ENCODE measurements at places on chromosomes 7 and 10. TPM values are rescaled to one million over a fixed set of nuclear protein-coding genes. Genes with fewer than 3 reads are reported as not detected.

DNA sequence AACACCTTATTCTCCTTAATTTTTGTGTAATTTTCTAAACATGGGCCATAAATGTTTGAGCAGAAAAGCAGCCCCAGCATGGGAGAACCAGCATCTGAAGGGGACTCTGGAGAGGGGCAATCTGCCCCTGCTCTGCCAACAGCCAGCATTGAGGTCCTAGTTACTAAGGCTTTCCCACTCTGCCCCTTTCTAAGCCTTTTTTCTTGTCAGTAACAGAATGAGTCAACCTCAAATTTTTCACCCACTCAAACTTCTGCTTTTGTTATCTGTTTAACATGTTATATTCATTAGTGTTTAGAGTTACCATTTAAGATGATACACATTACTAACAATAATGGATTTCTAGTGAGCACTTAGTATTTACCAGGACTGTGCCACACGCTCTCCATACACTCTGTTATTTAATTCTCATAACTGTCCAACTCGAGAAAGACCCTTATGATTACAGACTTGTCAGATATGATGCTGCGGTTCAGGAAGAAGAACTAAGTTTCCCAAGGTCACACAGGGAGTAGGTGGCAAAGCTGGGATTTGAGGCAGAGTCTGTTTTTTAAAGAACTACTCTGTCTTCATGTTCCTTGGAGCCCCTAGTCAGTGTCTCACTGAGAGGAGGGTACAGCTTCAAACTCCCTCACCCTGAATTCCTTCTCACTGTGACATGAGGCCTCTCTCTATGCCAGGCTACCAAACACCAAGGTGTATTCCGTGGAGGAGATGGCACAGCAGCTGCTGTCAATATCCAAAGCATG is 19.9 kb upstream of the GPAM start:
- H3K36me3 ChIP-seq: no peaks in the 10 kb centered on the region
- peaks cover 2% of the 10 kb centered on the region for H3K27me3 ChIP-seq
- H3K4me1 ChIP-seq: no peaks in the 10 kb centered on the region
- no peak overlapping the region for H3K27ac ChIP-seq
- DNase-seq: no peak

DNA sequence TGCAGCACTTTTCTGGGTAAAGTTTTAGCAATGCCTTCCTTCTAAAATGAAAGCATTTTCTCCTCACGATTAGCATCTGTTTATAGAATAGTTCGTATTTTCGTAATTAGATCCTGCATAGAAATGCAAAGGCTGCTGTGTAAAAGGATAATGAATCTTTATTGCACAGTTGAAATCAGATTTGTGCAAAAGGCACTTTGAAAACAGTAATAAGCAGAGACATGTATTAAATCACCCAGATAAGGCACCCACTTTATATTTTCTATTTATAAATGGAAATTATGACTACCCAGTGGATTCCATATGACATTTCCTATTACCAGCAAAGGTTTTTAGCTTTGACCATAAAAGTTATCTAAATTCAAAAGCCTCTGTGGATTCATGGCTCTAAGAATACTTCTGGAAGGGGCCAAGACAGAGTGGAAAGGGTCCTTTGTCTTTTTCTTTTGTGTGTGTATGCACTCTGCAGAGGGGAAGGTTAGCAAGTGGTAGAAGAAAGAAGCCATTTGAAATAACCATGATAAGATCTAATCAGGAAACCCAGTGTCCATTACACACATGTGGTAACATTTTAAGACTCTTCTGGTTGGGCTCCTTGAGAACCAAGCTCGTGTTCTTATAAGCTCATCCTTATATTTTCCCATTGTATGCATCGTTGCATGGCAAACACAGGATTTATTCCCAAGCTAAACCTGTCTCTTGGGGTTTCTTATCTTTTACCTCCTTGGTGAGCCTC is 612.1 kb downstream of the AUTS2 start:
- no peaks in the 10 kb centered on the region for H3K27me3 ChIP-seq
- no peak overlapping the region for H3K27ac ChIP-seq
- peaks cover 10% of the 10 kb centered on the region for H3K4me1 ChIP-seq
- H3K4me3 ChIP-seq: no peak overlapping the region
- no peak for DNase-seq

DNA sequence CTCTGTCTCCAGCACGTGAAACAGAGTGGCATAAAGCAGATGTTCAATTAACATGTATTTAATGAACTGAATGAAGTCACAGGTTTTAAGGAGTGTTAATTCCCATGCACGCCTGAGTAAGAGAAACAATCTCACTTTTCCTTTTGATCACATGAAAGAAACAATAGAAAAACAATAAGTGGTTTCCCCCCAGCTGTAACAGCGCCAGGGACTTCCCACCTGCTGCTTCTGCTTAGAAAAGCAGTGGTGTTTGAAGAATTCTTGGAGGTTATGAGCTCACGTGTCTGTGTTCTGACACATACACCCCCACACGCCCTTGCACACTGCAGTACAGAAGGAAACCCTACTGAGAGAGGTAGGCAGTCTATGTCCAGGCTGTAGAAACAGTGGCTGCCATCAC is 51.3 kb upstream of the FRMD4A start:
- no peaks in the 10 kb centered on the region for H3K27me3 ChIP-seq
- no peaks in the 10 kb centered on the region for H3K4me1 ChIP-seq
- H3K27ac ChIP-seq: no peak overlapping the region
- H3K4me3 ChIP-seq: no peak overlapping the region
- DNase-seq: no peak

DNA sequence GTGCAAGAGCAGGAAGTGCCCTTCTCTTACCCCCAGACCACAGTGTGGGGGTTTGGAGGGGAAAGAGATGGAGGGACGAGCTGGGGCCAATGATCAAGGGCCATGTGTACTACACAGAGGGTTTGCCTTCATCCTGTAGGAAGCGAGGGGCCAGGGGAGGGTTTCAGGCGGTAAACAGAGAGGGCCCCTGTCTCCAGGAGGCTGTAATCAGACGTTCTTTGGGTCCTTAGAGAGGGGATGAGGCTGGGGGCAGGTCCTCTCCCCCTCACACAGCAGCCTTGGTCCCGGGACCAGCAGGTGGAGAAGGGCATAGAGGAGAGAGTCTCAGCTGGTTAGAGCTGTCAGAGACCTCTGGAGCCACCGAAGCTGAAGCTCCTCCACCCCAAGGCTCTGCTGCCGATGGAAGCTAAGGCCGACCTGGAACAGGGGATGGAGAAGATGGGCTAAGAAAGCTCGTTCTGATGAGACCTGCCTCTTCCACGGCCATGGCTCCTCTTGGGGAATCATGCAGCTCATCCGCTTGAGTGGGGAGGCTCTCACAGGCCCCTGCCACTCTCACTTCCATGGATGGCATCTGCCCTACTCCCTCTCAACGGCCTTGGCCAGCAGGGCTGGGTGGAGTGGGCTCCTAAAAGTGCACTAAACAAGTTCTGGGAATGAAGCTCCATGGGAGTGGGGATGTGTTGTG is 3.5 kb downstream of the LOXL4 start:
- no peak overlapping the region for H3K27ac ChIP-seq
- H3K36me3 ChIP-seq: no peaks in the 10 kb centered on the region
- no peak overlapping the region for H3K4me3 ChIP-seq
- H3K4me1 ChIP-seq: peaks cover 21% of the 10 kb centered on the region

GRCh38 chr10:7477538-7478334 is 66.9 kb upstream of the SFMBT2 start:
- no peak overlapping the region for H3K27ac ChIP-seq
- H3K4me3 ChIP-seq: no peak overlapping the region
- peaks cover 5% of the 10 kb centered on the region for H3K27me3 ChIP-seq
- peaks cover 18% of the 10 kb centered on the region for H3K4me1 ChIP-seq
- H3K36me3 ChIP-seq: no peaks in the 10 kb centered on the region

- DNase-seq: no peak
- H3K4me3 ChIP-seq: no peak overlapping the region
- H3K27ac ChIP-seq: no peak overlapping the region
- H3K27me3 ChIP-seq: peaks cover 8% of the 10 kb centered on the region
- H3K36me3 ChIP-seq: no peaks in the 10 kb centered on the region
Measured at GRCh38 chr7:132390705-132391104, 185.6 kb downstream of the PLXNA4 start.

- no peak overlapping the region for H3K4me3 ChIP-seq
- no peak overlapping the region for H3K27ac ChIP-seq
- peaks cover 1% of the 10 kb centered on the region for H3K4me1 ChIP-seq
- no peak for DNase-seq
- H3K36me3 ChIP-seq: no peaks in the 10 kb centered on the region
- peaks cover under 1% of the 10 kb centered on the region for H3K27me3 ChIP-seq
Measured at GRCh38 chr7:74134117-74134620, 40.0 kb upstream of the EIF4H start.

PON1 gene
- 1.1 TPM for total RNA-seq

CTNNA3 gene
- 3.3 TPM for total RNA-seq

CTAGE8 gene
- total RNA-seq: 0.54 TPM

TBX20 gene
- 1.2 TPM for total RNA-seq
